CD8-positive, alpha-beta memory T cell (primary cell): ENCODE measurements at places on chromosomes 3 and 15.

DNA sequence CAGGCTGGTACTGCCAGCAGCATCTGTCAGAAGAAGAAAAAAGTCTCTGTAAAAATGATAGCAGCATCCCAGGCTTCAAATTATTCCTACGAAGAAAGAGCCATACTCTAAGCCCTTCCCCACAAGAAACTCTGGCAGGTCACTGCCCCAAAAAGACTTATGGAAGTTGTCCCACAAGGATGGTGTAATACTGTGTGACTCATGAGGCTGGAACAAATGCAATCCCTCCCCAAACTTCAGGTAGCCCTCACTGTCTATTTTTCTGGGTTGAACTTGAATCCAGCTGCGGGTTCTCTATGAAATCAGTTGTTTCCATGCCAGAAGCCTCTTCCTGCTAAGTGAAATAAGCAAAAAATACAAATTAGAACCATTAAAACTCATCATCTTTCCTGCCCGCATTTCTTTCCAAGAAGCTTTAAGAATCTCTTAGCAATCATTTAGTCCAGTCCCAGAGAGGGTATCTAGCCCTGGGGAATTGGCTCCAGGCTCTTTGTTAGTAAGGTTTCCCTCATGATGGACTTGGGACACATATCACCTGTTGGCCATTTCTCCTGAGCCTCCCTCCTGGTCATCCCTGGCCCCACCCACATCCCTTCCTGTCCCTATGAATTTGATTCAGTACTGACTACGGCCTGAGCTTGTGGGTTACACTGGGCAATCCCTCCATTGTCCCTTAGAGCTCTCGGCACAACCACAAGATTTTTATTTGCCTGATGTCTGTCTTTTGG, 51.7 kb downstream of the FAM174B start:
- DNase-seq = no peak

DNA sequence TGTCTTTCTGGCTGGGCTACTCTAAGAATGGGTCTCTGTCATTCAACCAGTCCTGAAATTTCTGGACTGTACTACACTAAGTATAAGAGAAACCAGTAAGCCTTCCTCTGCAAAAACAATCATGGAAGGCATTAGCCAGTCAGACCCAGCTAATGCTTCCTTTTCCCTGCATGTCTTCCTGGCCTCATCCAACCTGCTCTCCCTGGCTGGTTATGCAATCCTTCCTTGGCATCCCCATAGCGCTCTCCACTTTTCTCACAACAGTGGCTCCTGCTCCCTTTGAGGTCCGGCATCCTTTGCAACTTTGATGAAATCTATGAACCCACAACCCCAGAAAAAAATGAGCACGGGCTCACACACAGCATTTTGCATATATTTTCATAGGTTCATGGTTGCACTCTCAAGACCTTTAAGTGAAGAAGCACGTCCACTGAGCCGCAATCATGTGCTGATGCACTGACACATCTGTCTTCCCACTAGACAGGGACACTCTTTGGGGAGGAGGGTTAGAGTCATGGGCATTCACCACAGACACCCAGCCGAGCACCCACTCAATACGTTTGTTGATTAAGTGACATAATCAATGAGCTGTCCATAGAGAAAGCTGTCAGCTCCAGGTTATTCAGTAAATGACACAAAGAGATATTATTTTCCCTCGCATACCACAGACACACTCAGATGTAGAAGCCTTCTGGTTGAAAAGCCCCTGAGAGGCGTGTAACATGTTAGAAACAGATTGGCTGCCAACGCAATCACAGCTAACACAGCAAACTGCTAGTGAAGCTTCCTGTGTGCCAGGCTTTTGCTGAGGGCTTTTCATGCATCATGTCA, 66.7 kb downstream of the PLD1 start:
- DNase-seq = no peak

DNA sequence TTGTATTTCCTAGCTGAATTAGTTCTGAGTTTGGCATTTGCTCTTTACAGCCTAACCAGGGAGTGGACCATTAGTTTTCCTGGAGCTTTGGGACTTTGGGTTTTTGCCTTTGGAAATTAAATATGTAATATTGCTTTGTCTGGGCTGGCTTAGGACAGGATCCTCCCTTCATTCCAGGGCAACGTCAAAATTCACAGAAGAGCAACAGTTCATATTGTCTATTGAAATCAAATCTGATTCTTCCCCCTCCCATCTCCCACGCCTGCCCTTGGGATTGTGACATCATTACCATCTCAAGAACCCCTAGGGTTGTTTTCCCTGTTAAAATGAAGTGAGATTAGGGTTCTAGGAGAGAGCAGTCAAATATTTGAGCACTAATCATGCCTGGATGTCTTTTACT, 194.1 kb downstream of the ROBO2 start:
- no peak for DNase-seq

GRCh38 chr15:100672959-100673358, 70.6 kb downstream of the ASB7 start:
- no peak for DNase-seq

GRCh38 chr3:72595927-72596610, 252.2 kb downstream of the SHQ1 start:
- no peak for DNase-seq

DNA sequence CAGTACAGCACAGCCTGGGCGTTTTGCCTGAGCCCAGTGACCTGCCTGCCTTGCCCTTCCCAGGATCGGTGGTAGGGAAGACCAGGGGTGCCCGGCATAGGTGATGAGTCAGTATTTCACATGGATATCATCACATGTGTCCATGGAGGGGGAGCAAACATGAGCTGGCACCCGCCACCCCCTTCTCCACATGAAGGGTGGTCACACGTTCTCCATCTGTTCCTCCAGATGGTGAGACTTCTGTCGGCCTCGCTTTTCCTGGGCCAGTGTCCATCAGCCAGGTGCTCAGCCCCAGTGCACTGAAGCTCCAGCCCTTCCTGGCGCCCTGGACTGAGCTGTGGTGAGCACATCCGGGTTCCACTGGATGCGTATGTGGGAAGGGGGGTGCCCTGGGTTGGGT, 208.4 kb downstream of the UBE3A start:
- DNase-seq = no peak

DNA sequence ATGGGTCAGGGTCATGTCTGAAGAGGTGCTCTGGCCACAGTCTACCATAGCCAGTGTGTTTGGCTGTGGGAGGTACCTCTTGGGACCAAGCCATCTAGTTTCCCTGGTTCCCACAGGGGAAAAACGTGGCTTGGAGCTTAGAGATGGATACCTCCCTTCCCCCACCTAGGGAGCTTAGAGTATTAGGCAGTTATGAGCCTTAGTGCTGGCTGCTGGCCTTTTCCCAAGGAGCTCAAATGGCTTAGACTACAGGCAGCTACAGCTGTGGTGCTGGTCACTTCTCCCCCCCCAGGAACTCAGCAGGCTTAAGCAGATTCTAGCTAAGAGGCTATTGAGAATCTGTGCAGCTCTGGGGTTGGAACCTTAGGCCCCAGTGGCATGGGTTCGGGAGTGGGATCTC, 591.2 kb downstream of the NSUN3 start:
- no peak for DNase-seq

- no peak for DNase-seq
These were observed 23.2 kb upstream of the LCTL start for GRCh38 chr15:66588971-66589370.

DNA sequence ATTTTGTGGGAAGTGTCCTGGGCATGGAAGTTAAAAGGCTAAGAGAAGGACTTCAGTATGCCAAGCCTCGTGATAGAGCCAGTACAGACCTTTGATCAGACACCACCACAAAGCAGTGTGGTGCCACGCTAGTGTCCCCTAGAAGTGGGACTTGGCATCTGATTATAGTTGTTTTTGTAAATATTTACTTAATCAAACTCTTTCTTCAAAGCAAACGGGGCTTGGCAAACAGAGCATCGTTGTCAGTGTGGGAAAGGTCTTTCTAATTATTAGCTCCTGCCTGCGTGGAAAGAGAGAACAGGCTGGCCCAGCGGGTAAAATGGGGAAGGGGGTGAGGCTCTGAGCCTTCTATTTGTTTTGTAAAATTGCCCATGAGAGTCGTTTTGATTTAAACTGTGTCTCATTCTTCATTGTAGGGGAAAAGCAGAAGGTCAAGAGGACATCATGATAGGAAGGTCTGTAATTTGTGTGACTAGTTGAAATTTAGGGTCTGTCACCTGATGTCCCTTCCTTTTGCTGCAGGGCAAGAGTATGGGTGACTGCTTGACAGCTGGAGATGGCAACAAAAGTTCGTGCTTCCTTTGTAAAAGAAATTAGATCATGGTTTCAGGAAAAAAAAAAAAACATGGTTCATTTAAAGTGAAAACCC, 105.0 kb downstream of the IQCH start:
- DNase-seq = no peak

DNA sequence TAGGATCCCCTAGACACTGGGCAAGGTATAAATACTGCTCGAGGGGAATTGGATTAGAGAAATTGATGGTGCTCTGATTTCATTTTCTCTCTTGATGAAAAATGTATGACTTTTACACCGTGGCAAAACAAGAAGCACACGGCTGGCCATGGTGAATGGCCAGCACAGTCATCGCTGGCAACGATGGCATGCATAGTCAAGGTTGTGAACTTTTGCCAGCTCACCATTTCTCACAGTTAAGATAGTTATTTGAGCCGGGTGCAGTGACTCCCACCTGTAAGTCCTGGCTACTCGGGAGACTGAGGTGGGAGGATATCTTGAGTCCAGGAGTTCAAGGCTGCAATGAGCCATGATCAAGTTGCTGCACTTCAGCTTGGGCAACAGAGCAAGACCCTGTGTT, 95.4 kb downstream of the HMG20A start:
- DNase-seq = no peak

GRCh38 chr3:51815614-51816013, 36.6 kb upstream of the IQCF6 start:
- no peak for DNase-seq

DNA sequence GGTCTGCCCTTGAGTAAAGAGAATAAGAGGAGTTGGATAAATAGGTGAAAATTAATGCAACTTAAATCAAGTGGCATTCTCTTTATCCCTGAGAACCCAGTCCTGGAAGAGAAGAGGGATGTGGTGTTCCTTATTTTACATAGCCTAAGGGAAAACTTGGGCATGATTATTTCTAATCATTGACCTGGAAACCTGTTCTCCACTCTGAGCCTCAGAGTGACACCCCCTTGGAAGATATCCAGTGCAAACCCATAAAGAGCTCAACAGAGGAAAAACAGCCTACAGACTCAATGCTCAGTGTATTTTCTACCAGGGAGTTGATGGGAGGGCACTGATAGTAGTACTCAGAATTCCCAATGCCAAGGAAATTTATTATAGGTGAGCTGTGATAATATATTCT, 22.0 kb downstream of the SLC15A2 start:
- DNase-seq = no peak

DNA sequence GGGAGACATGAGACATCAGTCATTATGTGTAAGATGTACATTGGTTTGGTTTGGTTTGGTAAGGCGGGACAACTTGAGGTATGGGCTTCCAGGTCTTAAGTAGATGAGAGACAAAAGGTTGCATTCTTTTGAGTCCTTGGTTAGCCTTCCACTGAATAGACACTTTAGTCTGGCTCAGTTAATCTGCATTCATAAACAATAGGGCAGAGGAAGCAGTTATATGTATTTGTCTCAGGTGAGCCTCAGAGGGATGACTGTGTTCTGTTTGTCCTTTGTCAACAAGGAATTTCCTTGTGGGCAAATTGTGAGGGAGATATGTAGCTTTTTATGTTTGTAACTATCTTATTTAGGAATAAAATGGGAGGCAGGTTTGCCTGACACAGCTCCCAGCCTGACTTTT, 50.4 kb downstream of the TCF12 start:
- DNase-seq = no peak

GRCh38 chr3:37384117-37384516, 209.7 kb upstream of the LRRFIP2 start:
- DNase-seq = no peak

- DNase-seq = peak; percentile 26
These were observed 97.7 kb upstream of the ATP2B2 start for GRCh38 chr3:10602769-10603768.

DNA sequence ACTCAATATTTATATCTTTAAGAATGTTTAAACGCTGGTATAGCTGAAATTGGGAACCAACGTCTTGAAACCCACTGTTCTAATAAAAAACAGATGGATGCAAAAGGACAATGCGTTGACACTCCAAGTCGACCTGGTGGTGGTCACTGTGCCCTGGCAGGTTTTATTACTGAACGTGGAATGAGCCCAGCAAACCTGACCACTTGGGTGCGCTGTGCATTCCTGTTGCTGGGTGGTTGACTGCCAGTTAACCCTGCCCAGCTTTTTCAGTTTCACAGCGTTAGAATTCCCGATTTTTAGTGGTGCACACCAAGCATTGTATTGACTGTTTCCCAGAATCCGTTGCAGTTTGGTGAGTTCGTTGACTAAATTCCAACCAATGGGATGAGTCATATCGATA, 384.4 kb downstream of the OCA2 start:
- DNase-seq = no peak

DNA sequence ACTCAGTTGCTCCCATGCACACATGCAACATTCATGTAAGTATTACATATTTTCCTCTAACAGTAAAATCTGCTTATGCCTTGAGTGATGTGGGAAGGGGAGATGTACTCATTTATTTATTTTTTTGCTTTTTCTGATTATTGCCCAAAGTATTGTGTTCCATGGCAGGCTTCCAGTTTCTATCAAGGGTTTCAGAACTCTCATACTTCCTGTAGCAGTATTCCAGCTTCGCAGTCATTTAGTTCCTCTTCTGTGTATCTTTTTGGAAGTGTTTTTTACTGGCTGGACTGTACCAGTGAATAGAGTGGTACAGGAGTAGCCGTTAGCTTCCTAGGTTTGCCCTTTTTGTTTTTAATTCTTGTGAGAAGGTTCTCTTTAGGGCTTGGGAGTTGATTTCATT, 26.9 kb downstream of the RAB11A start:
- no peak for DNase-seq
